Dermis blood vessel endothelial cell (primary cell): ENCODE measurements at places on chromosomes 5 and 9.
A peak's percentile ranks its signal among the peaks of the same experiment; 100 is the strongest.

DNA sequence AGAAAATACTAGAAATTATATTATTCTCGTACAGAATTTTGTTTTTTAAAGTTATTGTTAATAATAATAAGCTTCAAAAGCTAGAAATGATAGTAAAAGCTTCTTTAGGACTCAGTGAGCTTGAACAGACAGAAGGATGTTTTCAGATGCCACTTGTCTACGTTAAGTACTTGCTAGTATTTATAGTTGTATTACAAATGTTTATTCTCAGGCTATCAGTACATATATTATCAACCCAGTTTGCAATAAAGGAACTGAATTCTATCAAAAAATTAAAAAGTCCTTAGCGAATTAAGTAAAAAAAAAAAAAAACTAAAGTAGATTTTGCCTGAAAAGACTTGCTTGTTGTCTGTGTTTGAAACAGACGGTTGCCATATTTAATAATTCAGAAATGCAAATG is 23.9 kb downstream of the HCN1 start:
- no peak for DNase-seq

GRCh38 chr5:45491368-45491767 is 204.8 kb downstream of the HCN1 start:
- DNase-seq: no peak

GRCh38 chr5:10456583-10457420 is 15.1 kb downstream of the ROPN1L start:
- peak; percentile 35 for DNase-seq

GRCh38 chr9:98856982-98857381 is 49.5 kb downstream of the GALNT12 start:
- DNase-seq: no peak

DNA sequence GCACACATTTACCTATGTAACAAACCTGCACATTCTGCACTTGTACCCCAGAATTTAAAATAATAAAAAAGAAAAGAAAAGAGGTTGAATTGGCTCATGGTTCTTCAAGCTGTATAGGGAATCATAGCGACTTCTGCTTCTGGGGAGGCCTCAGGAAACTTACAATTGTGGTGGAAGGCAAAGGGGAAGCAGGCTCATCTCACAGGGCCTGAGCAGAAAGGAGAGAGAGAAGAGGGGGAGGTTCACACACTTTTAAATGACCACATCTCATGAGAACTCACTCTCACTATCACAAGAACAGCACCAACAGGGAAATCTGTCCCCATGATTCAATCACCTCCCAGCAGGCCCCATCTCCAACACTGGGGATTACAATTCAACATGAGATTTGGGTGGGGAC is 214.6 kb downstream of the CDK5RAP2 start:
- no peak for DNase-seq

GRCh38 chr9:479304-479970 is 264.8 kb downstream of the DOCK8 start:
- DNase-seq: no peak

DNA sequence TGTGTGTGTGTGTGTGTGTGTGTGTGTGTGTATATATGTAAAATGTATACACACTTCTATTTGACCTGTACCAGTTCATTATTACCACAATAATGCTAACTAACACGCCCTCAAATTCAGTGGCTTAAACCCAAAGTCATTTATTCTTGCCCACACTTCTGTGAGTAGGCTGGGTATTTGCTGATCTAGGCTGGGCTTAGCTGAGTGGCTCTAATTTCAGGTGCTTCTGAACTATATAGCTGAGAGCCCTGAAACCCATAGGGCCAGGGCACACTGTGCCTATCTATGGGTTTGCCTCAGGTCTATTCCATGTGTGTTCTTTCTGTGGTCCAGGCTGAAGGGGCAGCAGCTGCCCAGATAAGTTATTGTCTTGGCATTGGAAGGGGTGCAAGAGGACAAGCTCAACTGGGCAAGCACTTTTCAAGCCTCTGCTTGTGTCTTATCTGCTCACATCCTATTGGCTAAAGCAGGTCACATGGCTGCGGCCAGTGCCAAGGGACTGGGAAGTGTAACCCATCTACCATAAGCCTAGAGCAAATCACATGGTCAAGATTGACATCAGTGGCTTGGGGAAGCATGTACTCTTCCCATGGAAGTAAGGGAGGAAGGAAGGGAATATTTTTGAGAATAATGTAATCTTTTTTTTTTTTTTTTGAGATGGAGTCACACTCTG is 139.9 kb downstream of the PALM2AKAP2 start:
- DNase-seq: no peak

- DNase-seq: no peak
Observed at GRCh38 chr9:121296213-121297127, 28.5 kb downstream of the GSN start.

DNA sequence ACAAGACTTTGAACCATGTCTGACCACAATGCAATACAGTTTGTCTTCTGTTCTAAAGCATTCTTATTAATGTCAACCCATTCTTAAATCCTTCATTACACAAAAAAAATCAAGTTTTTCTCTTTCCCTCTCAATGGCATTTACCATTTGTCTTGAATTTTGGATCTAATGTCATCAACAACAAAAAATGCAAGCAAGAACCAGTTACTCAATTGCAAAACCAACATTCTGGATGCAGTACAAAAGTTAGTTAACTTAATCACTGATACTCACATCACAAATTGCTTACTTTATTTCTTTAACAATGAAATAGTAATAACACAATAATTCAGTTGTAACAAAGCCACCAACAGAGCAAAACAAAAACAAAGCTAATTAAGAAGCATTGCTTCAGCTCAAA is 6.0 kb downstream of the C9orf40 start:
- DNase-seq: no peak

- peak; percentile 53 for DNase-seq
Observed at GRCh38 chr5:88827997-88828396, 55.0 kb downstream of the MEF2C start.

DNA sequence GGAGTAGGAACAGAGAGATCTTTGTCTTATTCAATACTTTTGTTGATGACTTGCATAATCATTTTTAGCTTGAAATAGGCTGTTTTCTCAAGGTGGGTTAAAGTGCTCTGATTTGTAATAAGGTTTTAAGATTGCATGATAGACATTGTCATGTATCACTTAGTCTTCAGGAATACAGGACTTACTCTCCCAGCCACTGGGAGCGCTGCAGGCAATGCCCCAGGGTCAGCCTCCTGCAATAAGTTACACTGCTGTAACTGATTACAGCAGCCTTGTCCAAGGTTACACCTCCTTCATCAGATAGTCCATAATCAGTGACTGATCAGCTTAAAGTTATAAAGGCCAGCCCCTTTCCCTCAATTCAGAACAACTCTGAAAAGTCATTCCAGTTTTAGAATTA is 218.6 kb downstream of the ESM1 start:
- DNase-seq: no peak

GRCh38 chr9:26656003-26656870 is 236.4 kb downstream of the CAAP1 start:
- DNase-seq: peak; percentile 14

GRCh38 chr9:4904322-4905134 is 80.5 kb upstream of the JAK2 start:
- DNase-seq: no peak

DNA sequence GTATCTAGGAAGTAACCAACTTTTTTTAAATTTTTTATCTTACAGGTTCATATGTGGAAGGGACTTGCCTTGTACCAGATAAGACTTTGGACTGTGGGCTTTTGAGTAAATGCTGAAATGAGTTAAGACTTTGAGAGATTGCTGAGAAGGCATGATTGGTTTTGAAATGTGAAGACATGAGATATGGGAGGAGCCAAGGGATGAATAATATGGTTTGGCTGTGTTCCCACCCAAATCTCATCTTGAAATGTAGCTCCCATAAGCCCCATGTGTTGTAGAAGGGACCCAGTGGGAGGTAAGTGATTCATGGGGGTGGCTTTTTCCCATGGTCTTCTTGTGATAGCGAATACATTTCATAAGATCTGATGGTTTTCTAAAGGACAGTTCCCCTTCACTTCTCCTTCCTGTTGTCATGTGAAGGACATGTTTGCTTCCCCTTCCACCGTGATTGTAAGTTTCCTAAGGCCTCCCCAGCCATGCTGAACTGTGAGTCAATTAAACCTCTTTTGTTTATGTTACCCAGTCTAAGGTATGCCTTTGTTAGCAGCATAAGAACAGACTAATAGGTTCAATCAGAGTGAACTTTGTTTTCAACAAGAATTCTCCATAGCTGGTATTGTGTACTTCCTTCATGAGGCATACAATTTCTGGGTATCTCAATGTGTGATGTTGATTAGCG is 535.6 kb upstream of the MEF2C start:
- no peak for DNase-seq

DNA sequence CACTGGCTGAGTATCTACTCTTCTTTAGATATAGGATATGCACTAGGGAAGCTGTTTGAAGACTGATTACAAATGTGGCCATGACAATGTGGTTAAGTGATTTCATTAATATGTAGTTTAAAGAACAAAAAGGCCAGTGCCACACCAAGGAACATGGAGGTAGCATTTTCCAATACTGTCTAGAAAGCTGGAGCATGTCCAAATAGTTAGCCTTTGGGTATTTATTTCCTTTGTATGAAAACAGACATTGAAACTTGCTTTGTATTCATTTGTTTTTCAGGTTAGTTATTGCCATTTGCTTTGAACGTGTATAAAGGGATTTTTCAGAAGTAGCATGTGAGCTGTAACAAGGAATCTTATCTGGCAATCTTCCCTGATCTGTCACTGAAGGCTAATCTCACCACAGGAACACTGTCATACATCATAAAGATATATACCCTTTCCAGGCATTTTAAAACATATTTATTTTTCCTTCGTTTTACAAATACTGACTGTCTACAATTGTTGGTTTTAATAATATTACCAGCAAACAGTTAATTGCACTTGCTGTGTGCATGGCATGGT is 93.4 kb downstream of the PLPPR1 start:
- peak; percentile 39 for DNase-seq
